Activated naive CD4-positive, alpha-beta T cell treated with anti-CD3 and anti-CD28 coated beads, Interleukin-2, amount 10 ng/mL, durations not matched to agents 5 hours and 36 hours (primary cell): ENCODE measurements at places on chromosomes 3 and 15. TPM values are rescaled to one million over a fixed set of nuclear protein-coding genes. Genes with fewer than 3 reads are reported as not detected.

The SNTN gene
- not detected for total RNA-seq

The CPLX3 gene
- total RNA-seq, result not detected

The COMMD2 gene
- 28.8 TPM for total RNA-seq

The GATA2 gene
- not detected for total RNA-seq

The SMCO1 gene
- not detected for total RNA-seq

The NEO1 gene
- 1.7 TPM for total RNA-seq

The TMCO5A gene
- not detected for total RNA-seq

The HTR3C gene
- total RNA-seq, result not detected
